HFF-Myc (cell line): ENCODE measurements at places on chromosomes 7 and 10.

GRCh38 chr10:93272884-93273675 lies 199.4 kb downstream of the CYP26A1 start:
- no peak for DNase-seq

- peak; percentile 14 for DNase-seq
These were observed 552.4 kb upstream of the KCND2 start for GRCh38 chr7:119720541-119720940.

DNA sequence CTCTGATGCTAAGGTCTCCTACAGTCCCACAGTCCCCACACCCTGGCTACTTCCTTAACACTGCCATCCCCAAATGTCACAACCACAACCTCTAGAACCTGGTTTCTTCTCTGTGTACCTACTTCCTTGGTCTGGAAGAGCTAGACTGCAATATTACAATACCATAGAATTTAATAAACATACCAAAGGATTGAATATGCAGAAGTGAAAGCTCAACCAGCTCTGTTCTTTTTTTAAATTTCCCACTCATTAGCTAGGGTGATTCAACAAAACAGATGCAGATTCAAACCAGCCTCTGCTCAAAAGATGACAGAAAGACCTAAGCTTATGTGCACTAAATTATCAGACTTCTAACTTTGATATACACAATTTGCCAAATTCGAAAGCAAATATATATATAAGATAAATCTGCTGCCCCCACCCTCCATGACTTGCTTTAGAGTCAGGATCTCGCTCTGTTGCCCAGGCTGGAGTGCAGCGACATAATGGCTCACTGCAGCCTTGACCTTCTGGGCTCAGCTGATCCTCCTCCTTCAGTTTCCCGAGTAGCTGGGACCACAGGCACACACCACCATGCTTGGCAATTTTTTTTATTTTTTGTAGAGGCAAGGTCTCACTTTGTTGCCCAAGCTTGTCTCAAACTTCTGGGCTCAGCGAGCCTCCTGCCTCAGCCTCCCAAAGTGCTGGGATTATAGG lies 212.6 kb downstream of the CHCHD3 start:
- no peak for DNase-seq

- no peak for DNase-seq
These were observed 93.7 kb downstream of the TMEM26 start for GRCh38 chr10:61359452-61359851.

DNA sequence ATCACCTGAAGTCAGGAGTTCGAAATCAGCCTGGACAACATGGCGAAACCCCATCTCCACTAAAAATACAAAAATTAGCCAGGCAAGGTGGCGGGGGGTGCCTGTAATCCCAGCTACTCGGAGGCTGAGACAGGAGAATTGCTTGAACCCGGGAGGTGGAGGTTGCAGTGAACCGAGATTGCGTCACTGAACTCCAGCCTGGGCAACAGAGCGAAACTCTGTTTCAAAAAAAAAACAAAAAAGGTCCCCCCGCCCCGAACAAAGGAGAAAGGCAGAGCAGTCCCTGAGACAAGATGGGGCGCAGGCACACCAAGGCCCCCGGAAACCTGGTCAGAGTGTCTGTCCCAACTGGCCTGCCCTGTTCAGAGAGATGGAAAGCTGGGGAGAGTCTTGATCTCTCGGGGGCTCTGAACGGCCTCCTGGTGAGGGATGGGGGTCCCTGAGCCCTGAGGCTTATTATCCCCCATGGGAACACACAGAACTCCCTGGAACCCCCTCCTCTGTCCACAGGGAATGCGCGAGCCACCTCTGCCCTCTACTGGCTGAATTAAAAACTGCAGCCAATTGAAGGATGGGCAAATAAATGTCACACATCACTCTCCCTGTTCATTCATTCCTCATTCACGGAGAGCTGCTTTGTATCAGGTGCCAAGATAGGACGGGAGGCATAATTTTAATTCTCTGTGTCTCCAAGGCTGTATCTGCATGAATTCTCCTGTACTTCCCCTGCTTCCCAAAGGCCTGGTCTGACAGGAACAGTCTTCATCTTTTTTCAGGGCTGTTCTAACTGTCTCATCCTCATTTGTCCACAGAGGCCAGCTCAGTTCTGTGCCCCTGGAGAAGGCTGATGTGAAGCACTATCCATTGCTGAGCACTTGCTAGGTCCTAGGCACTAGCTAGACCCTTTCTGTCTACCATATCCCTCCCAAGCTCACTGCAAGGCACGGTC lies 28.9 kb downstream of the MAT1A start:
- no peak for DNase-seq

DNA sequence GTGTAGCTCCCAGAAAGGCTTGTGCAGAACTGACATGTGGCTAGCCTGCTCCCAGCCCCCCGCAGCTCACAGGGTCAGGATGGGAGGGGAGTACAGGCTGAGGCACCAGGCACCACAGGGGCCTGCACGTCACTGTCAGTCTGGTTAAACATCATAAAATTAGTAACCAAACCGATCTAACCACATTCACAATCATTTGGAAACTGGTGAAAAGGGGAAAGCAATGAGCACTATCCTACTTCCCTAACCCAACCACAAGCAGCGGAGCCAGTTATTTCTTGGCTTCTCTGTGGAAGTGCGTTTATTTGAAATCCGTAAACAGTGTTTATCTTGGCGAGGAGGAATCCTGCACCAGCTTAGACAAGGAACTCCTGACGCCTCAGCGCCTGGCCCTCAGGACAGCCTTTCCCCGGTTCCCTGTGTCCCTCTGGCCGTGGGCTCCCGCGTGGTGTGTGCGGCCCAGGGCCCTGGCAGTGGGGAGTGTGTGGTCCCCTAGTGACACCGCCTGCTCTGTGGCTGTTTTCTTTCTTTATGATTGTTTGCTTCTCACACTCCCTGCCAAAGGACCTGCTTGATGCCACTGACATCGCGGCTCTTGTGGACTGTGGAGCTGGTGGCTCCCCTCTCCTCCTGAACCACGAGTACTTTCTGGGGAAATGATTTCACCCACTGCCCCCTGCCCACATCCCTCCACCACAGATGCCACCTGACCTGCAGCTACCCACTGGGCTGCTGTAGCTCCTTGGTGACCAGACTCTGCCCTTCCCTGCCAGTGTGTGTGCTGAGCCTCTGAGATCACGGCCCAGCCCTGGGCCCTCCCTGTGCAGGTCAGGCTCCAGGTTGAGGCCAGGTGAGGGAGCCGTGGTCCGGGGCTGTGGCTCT lies 38.0 kb downstream of the INPP5A start:
- DNase-seq: peak; percentile 42

GRCh38 chr7:12222889-12223579 lies 11.9 kb downstream of the TMEM106B start:
- no peak for DNase-seq

DNA sequence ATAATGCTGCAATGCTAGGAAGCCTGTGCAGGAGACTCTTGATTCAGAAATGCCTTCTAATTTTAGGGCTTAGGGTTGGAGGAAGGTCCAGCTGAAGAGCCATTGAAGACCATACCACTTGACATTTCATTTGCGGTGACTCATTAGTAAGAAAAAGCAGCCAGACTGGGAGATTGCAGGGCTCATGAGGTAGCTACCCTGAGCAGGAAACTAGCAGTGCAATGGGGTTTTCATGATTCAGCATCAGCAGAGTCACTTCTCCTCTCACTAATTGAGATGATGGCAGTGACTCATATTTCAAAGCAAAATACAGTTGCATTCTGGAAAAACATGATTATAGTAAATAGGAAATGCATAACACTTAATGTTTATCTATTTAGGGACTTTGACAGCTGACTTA lies 434.1 kb downstream of the DNAJB9 start:
- no peak for DNase-seq

GRCh38 chr7:155653803-155654202 lies 9.3 kb downstream of the RBM33 start:
- no peak for DNase-seq

DNA sequence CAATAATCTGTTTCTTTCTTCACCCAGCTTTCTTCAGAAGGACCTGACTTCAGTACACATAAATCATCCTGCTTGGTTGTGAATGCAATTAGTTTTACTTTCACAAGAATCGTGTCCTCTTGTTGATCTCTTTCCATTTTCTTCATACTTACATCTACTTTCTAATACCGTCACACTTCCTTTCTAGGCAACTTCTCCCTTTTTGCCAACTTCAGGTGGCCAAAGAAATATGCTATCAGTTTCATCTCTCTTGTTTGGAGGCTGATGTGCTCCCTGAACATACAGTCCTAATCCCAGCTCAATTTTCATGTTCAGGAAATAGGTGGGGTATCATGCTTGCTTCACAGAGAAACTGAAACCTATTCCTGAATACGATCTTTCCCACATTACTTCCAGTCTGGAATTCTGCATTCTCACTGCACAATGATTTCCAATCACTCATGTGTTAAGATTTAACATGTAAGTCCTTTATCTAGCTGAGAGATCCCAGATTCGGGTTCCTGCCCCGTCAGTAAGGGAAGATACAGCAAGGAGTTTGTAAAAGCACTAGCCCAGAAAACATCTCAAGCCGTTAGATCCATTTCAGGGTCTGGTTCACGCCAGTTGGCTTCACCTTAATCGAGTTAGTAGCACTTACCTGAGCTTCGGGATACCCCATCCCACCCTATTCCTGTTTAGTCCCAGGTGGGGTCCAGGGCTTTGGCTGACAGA lies 994 bp downstream of the SLC25A28 start:
- DNase-seq: no peak

GRCh38 chr7:47803025-47803424 lies 145.2 kb downstream of the PKD1L1 start:
- no peak for DNase-seq

DNA sequence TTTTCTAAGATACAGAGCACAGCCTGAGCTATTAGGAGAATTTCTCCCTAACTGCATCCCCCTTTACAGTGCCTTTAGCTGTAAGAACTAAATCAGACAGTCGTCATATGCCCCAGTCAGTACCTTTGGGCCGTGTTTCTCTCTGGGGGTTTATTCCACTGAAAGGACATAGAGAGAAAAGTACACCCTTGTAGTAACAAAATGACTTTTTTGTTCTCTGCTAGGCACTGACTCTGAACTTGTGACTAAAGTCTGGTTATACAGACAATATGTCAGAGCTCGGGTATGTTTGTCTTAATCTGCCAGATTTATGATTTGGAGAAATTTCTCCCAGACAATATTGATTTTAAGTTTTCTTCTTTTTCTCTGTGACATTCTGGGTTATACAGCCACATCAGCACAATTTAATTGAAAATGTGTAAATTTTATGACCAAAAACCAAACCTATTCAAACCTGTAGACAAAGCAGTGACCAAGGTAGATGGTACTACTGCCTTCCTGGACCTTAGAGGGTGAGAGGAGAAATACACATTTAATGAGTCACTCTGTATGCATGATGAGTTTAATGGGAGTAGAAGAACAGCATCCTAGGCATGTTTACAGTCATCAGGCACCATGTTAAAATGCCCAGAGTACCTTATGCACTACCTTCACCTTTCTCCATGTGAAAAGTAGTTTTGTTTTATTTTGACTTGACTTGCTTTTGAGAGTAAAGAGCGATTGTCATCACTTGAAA lies 156.1 kb upstream of the PLXDC2 start:
- no peak for DNase-seq

DNA sequence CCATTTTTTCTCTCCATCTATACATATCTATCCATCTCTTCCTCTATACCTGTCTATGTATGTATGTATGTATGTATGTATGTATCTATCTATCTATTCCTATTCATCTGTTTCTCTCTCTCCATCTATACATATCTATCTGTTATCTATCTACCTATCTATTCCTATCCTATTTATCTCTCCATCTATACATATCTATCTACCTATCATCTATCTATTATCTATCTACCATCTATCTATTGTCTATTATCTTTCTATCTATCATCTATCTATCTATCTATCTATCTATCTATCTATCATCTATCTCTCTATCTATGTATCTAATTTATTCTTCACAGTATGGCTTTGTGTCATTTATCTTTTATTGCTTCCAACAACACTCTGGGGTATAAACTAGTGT lies 1124.4 kb downstream of the TYW1 start:
- DNase-seq: no peak

- DNase-seq: no peak
These were observed 73.1 kb downstream of the CD36 start for GRCh38 chr7:80711531-80711930.

DNA sequence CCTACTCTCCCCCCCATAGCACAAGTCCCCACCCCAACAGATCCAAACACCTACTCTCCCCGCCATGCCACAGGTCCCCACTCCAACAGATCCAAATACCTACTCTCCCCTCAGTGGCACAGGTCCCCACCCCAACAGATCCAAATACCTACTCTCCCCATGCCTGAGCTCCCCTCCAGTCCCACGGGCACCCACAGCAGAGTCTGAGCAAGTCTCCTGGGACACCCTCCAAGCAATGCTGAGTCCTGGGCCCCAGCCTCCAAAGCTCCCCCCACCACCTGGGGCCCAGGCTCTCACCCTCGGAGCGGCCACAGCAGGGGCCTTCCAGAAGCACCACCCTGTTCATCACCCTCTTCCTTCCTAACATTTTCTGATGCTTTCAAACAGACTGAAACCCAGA lies 63.9 kb upstream of the DNAAF5 start:
- no peak for DNase-seq

DNA sequence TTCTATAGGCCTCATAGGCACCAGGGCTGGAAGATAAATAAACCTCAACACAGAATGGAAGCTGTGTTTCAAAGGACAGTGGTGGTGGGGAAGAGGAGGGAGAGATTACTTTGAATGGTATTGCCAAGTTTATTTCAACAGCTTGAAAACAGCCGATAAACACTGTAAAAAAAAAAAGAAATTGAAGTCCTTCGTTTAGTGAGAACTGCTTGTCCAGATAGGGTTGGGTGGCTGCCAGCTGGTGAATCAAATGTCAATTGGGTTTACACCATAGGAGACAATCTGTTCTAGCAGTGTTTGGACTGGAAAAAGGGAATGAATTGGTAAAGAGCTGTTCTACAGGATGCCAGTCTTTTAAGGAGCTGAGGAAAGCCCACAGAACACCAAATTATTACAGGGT lies 254.8 kb downstream of the PHF14 start:
- no peak for DNase-seq

GRCh38 chr7:94391726-94392392 lies 2.8 kb upstream of the COL1A2 start:
- DNase-seq: no peak

- DNase-seq: no peak
These were observed 1.8 kb downstream of the GNG11 start for GRCh38 chr7:93923296-93923695.

DNA sequence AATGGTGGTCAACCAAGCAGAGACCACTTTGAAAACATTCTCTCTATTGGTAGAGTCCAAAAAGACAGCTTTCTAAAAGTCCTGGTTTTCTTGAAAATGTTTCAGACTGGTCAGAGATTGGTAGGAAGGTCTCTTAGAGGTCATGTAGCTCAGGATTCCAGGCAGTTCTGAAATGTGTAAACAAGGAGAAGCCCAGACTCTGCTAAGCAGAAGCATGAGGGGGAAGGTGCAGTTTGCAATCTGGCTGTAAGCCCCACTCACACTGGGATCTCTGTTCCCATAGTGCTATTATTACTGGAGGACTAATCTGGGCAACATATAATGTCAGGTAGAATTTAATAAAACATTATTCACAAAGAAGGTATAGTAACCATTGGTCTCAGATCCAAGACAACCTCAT lies 101.1 kb downstream of the MAGI2 start:
- no peak for DNase-seq

DNA sequence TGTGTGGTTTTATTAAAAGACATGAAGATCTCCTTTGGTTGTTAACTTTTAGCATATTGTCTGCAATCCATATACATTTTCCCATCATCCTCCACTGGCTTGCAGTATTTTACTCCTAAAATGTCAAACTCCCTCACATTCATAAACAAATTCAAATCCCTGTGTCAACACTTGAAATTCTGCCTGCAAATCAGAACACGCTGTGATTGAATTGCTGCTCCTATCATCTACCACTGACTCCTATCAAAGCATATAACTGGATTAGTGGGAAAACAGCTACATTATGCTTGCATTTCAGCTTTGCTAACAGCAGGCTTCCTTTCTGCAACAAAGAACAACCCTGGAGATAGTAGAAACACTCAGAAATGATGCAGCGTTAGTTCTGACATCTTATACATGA lies 281.8 kb upstream of the HGF start:
- DNase-seq: no peak
